ENCODE measurements at places on chromosomes 6 and 20.

GRCh38 chr20:58584051-58584824, 66.8 kb upstream of the STX16 start:
- DNase-seq = no peak

DNA sequence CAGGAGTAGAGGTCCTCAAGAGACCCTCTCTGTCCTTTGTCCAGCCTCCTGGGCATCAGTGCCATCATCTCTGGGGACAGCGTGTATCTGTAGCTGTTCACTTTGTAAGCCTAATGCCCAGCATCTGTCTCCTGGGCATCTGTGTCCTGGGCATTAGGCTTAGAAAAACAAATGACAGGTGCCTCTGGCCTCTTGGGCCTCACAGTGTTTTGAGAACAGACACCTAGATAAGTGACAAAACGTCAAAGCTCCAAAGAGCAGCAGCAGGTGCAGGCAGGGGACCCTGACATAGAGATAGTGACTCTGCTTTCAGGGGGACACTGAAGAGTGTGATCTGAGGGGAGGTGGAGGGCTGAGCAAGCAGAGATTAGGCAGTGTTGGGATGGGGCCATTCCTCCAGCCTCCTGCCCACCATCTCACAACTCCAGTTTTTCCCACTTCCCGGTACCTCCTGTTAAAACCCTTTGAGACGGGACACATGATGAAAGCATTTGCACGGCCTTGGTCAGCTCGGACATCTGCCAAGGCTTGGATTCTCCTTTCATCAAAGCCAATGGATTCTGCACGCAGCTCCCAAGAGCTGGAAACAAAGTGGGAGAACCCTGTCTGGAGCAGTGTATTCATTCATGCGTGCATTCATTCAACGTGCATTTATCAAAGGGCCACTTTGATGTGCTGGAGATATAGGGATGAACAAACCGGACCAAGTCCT, 55.5 kb upstream of the CD93 start:
- no peak for DNase-seq

- DNase-seq = no peak
Measured at GRCh38 chr6:149423964-149424440, 23.9 kb downstream of the SUMO4 start.

DNA sequence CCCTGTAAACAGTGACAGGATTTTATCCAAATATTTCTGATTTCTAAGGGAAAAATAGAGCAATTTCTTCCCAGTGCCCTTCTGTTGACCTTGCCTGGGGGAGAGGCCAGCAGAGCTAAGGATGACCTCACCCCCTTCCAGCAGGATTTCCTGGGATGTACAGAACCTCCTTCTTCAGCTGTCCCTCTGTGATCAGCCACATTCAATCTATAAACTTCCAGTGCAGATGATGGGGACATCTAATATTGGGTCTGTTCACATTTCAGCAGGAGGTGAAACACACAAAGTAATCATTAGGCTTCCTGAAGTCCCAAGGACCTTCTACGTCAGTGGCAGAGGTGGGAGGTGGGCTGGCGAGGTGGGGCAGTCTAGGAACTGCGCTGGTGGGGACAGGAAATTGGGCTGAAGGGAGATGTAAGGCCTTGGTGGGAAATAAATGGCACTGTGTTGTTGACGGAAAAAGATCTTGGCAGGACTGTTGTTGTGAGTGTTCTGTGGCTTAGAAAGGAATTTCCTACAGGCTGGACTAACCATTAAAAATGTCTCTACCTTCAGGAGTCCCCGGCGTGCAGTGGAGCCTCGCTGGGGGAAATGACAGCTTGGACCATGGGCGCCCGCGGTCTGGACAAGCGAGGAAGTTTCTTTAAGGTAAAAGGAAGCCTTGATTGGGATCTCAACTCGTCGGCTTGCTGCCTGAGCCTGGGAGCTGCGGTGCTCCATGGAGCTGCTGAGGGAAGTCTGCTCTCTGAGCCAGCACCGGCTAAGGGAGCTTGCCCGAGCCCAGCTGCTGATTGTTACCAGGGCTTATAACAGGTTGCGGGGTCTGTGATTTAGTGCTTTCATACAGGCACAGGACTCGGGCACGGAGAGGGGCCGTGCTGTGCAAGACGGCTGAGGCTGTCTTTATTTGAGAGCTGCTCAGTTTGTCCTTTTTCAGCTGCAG, 127.9 kb upstream of the NAA20 start:
- no peak for DNase-seq

DNA sequence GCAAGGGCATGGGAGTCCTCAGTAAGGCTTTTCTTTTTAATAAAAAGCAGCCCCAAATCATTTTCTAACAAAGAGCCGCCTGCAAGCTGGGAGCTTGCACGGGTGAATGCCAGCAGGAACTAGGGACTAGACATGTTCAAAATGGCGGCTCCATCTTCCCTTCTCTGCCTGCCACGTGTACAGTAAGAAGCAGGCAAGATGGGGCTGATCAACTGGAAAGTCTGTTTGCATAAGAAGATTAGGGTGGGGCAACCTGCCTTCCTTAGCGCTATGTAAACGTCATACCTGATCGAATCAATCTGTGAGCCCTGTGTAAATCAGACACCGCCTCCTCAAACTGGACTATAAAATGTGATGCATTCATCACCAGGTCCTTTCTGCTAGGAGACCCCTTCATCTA, 299.4 kb upstream of the SOX4 start:
- DNase-seq = no peak

- DNase-seq = no peak
Measured at GRCh38 chr20:24450624-24451376, 18.6 kb upstream of the SYNDIG1 start.

GRCh38 chr6:168192195-168192900, 113.3 kb upstream of the FRMD1 start:
- no peak for DNase-seq

Measured in Calu3 (cell line).